Epithelial cell of proximal tubule (primary cell): ENCODE measurements at places on chromosomes 2 and 18. TPM values are rescaled to one million over a fixed set of nuclear protein-coding genes. Genes with fewer than 3 reads are reported as not detected.

The PELI1 gene
- total RNA-seq: 8.2 and 10.6 TPM in 2 replicates

The AMER3 gene
- total RNA-seq: not detected in 2 replicates

The SKOR2 gene
- not detected in 2 replicates for total RNA-seq

The SATB2 gene
- 1.8 and 2.7 TPM in 2 replicates for total RNA-seq

The GLI2 gene
- total RNA-seq: 3.8 and 4.0 TPM in 2 replicates

The WDSUB1 gene
- total RNA-seq: 2.2 and 5.4 TPM in 2 replicates

The C2orf69 gene
- 13.0 and 14.3 TPM in 2 replicates for total RNA-seq

The LYPD1 gene
- total RNA-seq: 45.3 and 84.3 TPM in 2 replicates

The TSPYL6 gene
- not detected in 2 replicates for total RNA-seq

The ZBTB7C gene
- under 0.01 and 0.17 TPM in 2 replicates for total RNA-seq

The SKA1 gene
- 23.9 and 34.2 TPM in 2 replicates for total RNA-seq

The NEU4 gene
- total RNA-seq: not detected in 2 replicates

The LYG1 gene
- 0.12 and 0.22 TPM in 2 replicates for total RNA-seq

The ANKRD30B gene
- 0.14 and 0.17 TPM in 2 replicates for total RNA-seq

The TMEM150A gene
- total RNA-seq: 4.8 and 7.4 TPM in 2 replicates

The TEKT4 gene
- not detected in 2 replicates for total RNA-seq

The SLC16A14 gene
- 1.0 and 1.1 TPM in 2 replicates for total RNA-seq

The RESP18 gene
- not detected in 2 replicates for total RNA-seq

The LYG2 gene
- not detected in 2 replicates for total RNA-seq

The SIX3 gene
- not detected in 2 replicates for total RNA-seq

The ARHGEF33 gene
- total RNA-seq: under 0.01 and 0.22 TPM in 2 replicates

The RTP5 gene
- not detected in 2 replicates for total RNA-seq

The ABCG8 gene
- total RNA-seq: not detected in 2 replicates

The RFTN2 gene
- not detected in 2 replicates for total RNA-seq

The GALR1 gene
- not detected in 2 replicates for total RNA-seq

The RUFY4 gene
- not detected in 2 replicates for total RNA-seq

The ITGA4 gene
- 11.6 and 22.5 TPM in 2 replicates for total RNA-seq

The HOXD8 gene
- total RNA-seq: 18.0 and 26.5 TPM in 2 replicates

The CHST10 gene
- total RNA-seq: 8.8 and 18.1 TPM in 2 replicates

The UGT1A4 gene
- total RNA-seq: 0.07 TPM in 1 of 2 replicates, not detected in the other

The CD207 gene
- not detected in 2 replicates for total RNA-seq

The GPR45 gene
- total RNA-seq: 0.22 TPM in 1 of 2 replicates, not detected in the other

The LRRC30 gene
- not detected in 2 replicates for total RNA-seq

The GALNT13 gene
- 0.52 and 1.3 TPM in 2 replicates for total RNA-seq

The GPATCH11 gene
- total RNA-seq: 2.1 and 7.5 TPM in 2 replicates

The DSEL gene
- total RNA-seq: 7.1 and 8.2 TPM in 2 replicates

The GALNT3 gene
- total RNA-seq: 28.7 and 48.7 TPM in 2 replicates

The SH3BP4 gene
- total RNA-seq: 64.0 and 67.6 TPM in 2 replicates

The SCYGR4 gene
- total RNA-seq: not detected in 2 replicates

The MBOAT2 gene
- total RNA-seq: 23.3 and 34.9 TPM in 2 replicates

The TWIST2 gene
- total RNA-seq: 0.46 and 1.8 TPM in 2 replicates

The TXNL4A gene
- 84.7 and 97.9 TPM in 2 replicates for total RNA-seq

The CRYGC gene
- total RNA-seq: not detected in 2 replicates

The SEPTIN10 gene
- 64.0 and 80.6 TPM in 2 replicates for total RNA-seq

The CDC42EP3 gene
- 30.0 and 40.9 TPM in 2 replicates for total RNA-seq

The COL4A3 gene
- total RNA-seq: under 0.01 and 1.1 TPM in 2 replicates

The RIT2 gene
- not detected in 2 replicates for total RNA-seq

The CCL20 gene
- total RNA-seq: 1.0 and 1.2 TPM in 2 replicates
